Left kidney (tissue), 8 donors: ENCODE measurements at places on chromosomes 1 and 21. TPM values are rescaled to one million over a fixed set of nuclear protein-coding genes. Genes with fewer than 3 reads are reported as not detected.

ACTN2 gene
- 0.37 TPM for polyA plus RNA-seq

DNA sequence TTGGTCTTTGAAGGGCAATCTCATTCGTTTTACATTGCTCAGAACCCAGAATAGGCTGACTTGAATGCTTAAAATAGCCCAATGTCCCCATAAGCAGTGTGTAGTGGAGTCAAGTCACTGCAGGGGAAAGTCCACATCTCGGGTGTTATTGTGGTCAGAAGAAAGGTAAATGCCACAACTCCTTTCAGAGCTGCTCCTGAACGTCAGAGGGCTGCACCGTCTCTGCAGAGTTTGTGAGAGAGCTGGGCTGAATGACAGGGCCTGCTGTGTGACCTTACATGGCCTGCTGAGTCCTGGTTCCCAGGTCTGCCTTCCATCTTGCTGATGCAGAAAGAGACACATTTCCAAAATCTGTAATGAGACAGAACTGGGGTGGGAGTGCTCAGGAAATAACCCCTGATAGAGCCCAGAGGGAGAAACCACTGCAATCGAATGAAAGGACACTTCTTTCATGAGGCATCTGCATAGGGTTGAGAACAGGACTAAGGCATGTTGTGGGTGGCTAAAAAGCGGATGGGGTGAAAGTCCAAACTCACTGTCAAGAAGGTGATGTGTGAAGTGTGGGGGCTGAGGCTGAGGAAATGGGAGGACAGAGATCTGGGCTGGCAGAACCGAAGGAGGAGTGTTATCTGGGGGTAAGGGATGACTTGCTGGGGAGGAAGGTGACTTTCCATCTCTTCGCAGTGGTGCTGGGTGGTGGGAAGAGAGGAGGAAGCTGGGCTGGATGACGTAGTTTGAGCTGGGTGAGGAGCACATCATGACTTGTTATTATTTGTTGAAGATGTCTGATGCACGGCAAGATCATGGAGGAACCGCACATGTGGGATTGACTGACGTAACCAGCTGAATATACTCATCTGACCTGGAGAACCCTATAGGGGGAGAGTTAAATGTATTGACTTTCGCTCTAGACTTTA is 33.7 kb downstream of the XCL2 start:
- no peak for DNase-seq

DNA sequence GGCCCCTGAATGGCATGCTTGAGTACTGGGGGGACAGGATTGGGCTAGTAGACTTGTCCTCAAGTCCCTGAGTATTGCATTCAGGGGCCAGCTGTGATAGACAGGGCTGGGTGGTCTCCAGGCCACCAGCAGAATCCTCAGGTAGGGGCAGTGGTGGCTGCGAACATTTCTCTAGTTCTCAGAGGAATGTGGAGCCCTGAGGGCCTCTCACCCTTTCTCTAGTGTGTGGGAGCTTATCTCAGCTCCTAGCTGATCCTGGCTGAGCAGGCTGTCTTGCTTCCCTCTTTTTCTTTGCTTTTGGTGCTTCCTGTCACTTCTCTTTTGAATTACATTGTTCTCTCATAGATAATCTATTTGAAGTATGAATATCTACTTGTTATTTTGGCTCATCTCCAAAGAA is 30.0 kb upstream of the PM20D1 start:
- DNase-seq: no peak

IL20 gene
- not detected for polyA plus RNA-seq

GRCh38 chr1:4090556-4090955 is 190.5 kb upstream of the C1orf174 start:
- no peak for DNase-seq

GRCh38 chr1:236165238-236165981 is 23.1 kb downstream of the GPR137B start:
- no peak for DNase-seq

B3GALT2 gene
- polyA plus RNA-seq: 13.8 TPM

GRCh38 chr1:154611150-154611862 is 3.3 kb upstream of the ADAR start:
- DNase-seq: no peak

DNAH14 gene
- 22.4 TPM for polyA plus RNA-seq

GRCh38 chr1:18748435-18748834 is 111.0 kb downstream of the TAS1R2 start:
- no peak for DNase-seq

TMEM59 gene
- polyA plus RNA-seq: 357 TPM

CELA2A gene
- polyA plus RNA-seq: 0.70 TPM

GBP1 gene
- 18.5 TPM for polyA plus RNA-seq

HPCAL4 gene
- polyA plus RNA-seq: 0.96 TPM

CYP4A22 gene
- 8.2 TPM for polyA plus RNA-seq

SLAMF7 gene
- polyA plus RNA-seq: 0.53 TPM

DCAF6 gene
- polyA plus RNA-seq: 85.3 TPM

DNA sequence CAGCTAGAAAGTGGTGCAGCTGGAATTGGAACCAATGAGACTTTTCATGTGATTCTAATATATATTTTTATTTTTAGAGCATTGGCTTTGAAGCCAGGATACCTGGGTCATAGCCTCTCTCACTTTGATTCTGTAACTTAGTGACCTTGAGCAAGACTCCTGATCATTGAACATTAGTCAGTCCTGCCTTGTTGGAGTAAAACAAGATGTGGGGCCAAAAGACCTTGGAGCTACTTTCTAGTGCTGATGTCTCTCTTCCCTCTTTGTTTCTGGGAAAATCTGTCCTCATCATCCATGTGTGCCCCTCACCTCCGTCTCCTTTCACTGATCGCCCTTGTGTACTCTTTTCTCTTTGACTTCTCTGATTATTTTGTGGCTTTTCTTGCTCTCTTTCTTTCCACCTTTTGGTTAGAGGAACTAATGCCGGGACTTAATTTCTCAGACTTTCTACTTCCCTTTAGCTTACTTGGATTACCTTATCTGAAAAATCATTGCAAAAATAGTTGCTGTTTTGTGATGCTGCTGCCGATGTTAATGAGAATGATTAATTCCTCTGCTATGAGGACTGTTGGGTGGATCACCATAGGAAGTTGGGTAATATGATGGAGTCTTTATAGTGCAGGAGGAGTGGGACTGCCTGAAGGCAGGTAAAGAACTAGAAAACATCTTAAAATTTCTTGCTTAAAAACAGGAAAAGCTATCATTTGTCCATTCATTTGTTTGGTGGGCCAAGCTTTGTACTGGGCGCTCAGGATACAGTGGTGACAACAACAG is 72.0 kb downstream of the NOS1AP start:
- DNase-seq: no peak

FCGR1A gene
- 1.3 TPM for polyA plus RNA-seq

DNA sequence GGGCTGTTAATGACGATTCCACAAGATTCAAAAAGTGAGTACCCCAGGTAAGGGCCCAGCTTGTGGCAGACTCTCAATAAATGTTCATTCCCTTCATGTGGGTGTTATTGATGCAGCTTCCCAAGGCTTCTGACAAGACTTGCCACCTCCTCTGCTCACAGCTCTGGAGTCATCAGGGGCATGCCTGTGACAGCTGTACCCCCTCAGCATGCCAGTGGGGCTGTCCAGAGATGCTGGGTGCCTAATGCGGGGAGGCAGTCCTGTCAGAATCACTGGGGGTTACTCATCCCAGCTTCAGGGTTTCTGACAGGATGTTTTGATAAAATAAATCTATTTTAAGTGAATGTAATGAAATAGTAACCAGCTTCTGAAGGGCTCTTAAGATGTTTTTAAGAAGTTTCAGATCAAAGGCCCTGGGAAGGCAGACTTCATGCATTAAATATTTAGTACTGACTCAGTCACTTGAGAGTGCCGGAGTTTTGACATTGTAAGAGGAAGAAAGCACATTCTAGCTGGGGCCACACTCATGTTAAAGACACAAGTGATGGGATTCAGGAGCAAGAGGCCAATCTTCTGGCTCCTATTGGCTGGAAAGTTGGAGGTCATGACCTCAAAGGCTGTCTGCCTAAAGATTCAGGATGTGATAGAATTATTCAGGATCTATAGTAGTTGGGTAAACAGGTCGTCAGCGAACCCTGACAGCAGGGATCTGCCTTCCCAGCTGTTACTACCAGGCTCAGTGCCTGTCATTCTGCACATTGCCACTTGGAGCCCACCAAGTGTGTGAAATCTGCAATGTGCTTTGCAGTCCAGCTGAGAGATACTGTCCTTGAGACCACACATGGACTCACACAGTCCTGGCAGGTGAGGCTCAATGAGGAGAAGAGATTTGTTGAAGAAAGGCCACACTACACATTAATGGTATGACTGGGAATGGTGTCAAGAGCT is 239.6 kb upstream of the BEND5 start:
- no peak for DNase-seq

DNA sequence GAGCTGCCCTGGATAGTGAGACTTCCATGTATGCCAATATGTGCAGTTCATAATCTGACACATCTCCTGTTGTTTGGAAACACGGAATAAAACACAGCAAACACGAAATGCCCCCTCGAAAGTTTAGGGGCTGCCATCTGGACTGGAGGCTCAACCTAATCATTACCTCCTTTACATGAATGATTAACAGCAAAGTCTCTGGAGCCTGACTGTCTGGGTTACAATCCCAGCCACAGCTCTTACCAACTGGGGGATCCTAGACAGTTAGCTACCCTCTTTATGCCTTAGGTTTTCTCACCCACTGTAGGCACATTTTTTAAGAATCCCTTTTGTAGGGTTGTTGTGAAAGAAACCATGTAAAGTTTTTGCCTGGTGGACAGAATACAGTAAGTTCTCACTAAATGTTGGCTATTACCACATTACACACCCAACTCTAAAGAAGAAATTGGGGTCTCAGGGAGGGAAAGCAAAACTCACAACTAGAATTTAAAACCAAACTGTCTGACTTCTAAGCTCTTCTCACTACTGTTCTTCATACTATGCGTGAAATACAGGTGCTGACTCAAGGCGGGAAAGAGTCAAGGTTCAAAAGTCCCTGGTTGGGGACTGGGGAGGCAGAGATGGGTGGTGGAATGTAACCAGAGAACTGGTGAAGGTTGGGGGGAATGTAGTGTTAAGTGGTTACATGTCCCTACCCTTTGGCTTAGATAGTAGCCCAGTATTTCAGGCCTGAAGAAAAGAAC is 24.2 kb downstream of the CYP4A22 start:
- DNase-seq: peak; percentile 17

DNA sequence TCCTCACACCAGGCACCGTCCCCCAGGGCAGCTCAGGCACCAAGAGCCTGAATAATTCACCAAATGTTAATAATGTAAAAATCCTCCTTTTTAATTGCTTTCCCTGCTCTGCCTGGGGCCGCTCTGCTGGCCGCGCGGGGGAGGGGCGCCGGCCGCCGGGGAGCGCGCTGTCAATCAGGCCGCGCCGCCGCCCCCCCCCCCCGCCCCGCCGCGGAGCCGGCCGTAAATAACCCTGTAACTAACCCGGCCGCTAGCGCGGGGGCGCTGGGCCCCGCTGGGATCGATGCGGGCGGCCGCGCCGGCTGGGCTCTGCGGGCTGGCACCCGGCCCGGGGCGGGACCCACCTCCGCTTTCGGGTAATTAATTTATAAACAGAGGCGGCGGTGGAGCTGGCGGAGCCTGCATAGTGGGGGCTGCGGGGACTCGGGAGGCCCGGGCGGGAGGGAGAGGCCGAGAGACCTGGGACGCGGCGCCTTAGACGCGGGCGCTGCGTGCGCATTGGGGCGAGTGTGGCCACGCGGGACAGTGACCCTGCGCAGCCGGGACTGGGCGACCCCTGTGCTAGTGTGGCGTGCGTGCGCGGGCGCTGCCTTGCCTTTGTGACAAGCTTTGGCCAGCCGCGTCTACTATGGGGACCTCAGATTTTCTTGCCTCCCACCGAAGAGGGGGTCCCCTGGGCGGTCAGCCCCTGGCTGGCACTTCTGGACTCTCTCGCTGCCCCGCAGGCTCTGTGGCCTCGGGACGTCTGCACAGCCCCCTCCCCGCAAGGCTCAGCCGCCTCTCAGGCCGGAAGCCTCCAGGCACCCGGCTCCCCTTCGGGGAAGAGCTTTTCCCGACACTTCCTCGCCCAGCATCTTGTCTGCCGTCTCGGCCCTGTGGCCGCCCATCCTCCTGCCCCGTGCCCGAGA is 16.6 kb downstream of the SAMD11 start:
- peak; percentile 86 for DNase-seq

GRCh38 chr1:68329096-68329835 is 96.9 kb upstream of the WLS start:
- no peak for DNase-seq

- DNase-seq: no peak
Observed at GRCh38 chr1:43586136-43586731, 55.6 kb downstream of the PTPRF start.

- DNase-seq: no peak
Observed at GRCh38 chr1:198902655-198903054, 263.8 kb downstream of the PTPRC start.

VAV3 gene
- 136 TPM for polyA plus RNA-seq

DNA sequence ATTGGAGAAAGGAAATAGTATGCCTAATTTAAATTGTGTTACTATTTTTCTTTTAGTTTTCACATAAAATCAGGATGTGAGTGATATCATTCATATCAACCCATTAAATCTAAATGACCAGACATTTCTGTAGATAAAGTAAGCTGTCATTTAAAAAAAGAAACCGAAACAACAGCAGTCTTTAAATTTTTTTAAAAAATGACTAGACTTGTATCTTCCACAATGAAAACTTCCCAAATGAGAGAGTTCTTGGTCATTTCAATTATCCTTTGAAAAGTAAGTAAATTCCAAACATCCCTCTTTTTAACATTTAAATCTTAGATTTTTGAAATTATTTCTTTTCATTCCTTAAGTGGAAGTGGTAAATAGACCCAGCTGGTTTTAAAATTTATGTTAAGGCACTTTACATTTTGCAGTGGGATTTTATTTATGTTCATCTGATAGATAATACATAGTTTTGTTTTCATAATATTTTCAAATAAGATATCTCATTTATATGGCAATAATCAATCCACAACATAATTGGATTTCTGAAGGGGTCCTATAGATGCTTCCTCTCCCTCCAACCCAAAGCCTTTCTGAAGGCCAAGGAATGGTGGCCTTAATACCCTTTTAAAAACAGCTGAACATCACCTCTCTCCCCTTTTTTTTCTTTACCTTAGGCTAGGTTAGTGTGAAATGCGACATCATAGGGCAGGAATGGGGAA is 3.1 kb downstream of the FOXD3 start:
- DNase-seq: no peak

C4BPA gene
- 0.52 TPM for polyA plus RNA-seq

TFF3 gene
- polyA plus RNA-seq: 3.0 TPM

DNA sequence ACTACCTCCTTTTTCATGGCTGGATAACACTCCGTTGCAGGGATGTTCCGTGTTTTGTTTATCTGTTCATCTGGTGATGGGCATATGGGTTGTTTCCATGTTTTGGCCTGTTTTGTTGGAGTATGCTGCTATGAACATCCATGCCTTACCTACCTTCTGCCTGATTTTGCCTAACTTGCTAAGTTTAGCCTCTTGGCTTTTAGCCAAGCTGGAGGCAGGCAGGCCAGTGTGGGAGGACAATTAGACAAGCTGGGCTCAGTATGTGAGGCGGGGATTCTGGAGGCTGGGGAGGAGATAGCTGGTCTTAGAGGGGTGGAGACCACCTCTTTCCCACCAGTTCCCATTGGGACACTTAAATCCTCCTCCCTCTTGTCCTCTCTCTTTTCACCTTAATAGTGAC is 98.4 kb upstream of the WNT4 start:
- DNase-seq: no peak

SLC26A9 gene
- 0.20 TPM for polyA plus RNA-seq
